ENCODE measurements at places on chromosomes 3 and 15.

GRCh38 chr15:25869701-25870100 lies 6.6 kb upstream of the ATP10A start:
- no peak for DNase-seq

DNA sequence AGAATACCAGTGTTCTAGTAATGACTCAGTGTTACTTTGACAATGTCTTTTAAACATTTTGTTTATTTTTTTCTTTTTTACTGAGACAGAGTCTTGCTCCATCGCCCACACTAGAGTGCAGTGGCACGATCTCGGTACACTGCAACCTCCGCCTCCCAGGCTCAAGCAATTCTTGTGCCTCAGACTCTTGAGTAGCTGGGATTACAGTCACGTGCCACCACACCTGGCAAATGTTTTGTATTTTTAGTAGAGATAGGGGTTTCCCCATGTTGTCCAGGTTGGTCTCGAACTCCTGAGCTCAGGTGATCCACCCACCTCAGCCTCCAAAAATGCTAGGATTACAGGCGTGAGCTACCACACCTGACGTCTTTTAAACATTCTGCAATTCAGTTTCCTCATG lies 15.7 kb downstream of the AQR start:
- DNase-seq: no peak

GRCh38 chr3:39118931-39119660 lies 11.6 kb downstream of the TTC21A start:
- no peak for DNase-seq

DNA sequence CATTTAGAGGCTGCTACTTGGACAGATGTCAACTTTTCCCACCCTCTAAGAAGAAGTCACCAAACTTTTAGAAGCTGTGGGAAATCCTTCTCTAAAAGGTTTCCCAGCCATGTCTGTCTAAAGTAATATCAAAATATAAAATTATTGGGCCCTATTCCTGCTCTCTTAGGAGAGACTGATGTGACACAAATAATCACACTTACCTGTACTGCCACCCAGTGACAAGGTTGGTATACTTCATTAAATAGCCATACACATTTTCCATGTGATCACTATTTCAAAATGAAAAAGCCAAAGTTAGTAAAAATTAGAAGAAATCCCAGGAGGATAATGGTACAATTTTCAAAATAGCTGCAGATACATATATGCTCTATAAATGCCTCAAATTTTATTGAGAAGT lies 12.6 kb downstream of the OSBPL11 start:
- DNase-seq: no peak

DNA sequence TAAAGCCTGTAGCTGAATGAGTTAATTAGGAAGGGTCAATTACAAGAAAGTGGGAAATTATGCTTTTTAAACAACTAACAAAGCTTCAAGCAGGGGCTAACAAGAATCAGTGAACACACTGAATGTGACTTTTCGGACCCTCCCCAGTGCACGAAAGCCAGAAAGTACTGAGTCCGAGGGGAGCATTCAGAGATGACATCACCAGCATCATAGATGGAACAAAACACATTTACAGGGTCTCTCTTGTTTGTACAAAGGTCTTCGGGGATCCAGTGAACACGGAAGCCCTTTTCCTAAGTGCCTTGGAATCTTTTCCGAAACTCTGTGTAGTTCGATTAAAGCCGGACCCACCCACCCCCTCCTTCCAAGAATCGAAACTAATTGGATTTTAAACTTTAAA lies 829 bp downstream of the DCP1A start:
- DNase-seq: no peak

GRCh38 chr15:74913041-74913440 lies 6.4 kb upstream of the FAM219B start:
- no peak for DNase-seq

GRCh38 chr15:65752151-65752700 lies 39.9 kb downstream of the DENND4A start:
- DNase-seq: no peak

DNA sequence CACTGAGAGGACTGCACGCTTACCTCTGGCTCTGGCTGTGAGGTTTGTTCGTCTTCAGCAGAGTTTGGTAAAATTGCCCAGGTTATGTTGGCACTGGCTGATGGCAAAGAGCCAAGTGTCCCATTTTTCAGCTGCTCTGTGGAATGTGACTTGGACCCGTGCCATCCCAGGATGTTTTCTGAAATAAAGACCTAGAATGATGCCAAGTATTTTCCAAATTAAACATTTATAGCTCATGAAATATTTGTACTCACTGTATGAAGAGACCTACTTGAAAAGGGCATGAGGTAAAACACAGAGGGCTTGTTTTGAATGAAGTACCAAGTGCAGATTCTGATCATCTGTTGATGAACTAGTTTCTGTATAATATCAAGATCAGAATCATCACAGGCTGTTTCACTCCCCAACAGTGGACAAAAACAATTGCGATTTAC lies 200.5 kb downstream of the STT3B start:
- no peak for DNase-seq

All from esophagus squamous epithelium (tissue), 5 donors.